ENCODE measurements at places on chromosomes 16 and 17.

DNA sequence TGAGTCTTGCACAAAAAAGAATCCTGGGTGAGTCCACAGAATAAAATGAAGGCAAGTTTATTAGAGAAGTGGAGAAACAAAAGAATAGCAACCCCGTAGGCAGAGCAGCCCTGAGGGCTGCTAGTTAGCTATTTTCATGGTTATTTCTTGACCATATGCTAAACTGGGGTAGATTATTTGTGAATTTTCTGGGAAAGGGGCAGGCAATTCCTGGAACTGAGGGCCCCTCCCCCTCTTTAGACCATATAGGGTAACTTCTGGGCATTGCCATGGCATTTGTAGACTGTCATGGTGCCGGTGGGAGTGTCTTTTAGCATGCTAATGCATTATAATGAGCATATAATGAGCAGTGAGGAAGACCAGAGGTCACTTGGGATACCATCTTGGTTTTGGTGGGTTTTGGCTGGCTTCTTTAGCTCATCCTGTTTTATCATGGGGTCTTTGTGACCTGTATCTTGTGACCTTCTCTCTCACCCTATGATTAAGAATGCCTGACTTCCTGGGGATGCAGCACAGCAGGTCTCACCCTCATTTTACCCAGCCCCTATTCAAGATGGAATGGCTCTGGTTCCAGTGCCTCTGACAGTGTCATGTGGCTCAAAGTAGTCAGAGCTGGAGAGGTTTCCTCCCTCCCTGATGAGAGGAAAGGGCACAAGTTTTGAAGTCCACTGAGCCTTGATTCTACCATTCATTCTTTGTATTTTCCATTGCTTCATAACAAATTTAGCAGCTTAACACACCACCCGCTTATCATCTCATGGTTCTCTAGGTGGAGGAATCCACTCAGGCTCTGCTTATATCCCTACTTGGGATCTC, 55.7 kb upstream of the LGALS9 start:
- no peak for DNase-seq

GRCh38 chr17:61408151-61409041, 8.8 kb downstream of the TBX2 start:
- DNase-seq, result no peak

GRCh38 chr17:41939693-41940090, 9.3 kb downstream of the ODAD4 start:
- no peak for DNase-seq

DNA sequence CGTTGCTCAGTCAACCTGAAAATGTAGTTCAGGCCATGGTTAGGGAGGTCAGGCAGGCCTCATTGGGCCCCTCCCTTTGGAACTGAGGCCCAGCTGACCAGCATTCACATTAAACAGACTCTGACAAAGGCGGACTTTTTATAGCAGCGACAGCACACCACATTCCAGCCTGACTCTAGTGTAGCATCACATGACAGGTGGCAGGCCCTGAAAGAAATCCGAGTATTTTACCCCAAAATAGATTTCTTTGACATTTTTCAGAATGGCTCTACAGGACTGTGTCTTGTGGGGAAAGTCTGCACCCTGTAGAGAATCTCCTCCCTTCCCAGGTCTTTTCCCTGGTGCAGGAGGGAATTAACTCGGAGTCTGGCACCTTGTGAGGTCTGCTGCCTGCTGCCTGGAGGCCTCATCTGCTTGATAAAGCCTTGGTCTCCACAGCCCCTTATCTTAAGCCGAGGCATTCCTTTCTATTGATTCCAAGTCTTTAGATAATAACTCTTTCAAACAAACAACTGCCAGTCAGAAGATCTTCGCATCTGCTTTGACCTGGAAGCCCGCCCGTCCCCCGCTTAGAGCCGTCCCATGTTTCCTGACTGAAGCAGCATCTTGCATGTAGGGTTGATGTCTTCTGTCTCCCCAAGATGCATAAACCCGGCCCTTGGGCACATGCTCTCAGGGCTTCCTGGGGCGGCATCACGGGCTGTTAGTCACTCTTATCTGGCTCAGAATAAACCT, 44.0 kb upstream of the CAPN15 start:
- no peak for DNase-seq

DNA sequence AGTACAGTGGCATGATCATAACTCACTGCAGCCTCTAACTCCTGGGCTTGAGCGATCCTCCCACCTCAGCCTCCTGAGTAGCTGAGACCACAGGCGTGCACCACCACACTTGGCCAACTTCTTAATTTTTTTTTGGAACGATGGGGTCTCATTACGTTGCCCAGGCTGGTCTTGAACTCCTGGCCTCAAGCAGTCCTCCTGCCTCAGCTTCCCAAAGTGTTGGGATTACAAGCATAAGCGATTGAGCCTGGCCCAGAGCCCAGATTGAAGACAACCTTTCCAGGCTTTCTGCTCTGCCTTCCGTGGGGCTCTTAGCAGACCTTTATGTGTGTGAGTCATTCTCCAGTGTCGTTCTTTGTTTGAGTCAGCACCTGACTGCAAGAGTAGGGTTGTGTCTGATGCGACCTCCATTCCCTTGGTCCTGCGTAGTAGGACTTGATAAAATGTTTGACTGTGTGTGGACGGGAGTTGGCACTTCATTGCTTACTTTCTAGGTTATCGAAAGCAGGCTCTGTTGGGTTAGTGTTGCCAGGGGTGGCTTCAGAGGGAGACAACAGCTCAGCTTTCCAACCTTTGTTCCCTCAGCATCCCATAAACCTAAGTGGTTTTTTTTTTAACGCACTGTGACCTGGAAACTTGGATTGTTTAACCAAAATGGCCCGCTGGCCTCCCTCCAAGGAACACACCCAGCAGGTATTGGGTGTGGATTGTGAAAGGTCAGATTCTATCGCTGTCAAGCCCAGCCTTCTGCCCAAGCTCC, 26.4 kb downstream of the EEF2K start:
- no peak for DNase-seq

Measured in GM18507 (cell line).